Activated effector memory CD4-positive, alpha-beta T cell treated with Interleukin-2 at 50 U/mL for 16 hours (primary cell): ENCODE measurements at places on chromosomes 2 and 18.

DNA sequence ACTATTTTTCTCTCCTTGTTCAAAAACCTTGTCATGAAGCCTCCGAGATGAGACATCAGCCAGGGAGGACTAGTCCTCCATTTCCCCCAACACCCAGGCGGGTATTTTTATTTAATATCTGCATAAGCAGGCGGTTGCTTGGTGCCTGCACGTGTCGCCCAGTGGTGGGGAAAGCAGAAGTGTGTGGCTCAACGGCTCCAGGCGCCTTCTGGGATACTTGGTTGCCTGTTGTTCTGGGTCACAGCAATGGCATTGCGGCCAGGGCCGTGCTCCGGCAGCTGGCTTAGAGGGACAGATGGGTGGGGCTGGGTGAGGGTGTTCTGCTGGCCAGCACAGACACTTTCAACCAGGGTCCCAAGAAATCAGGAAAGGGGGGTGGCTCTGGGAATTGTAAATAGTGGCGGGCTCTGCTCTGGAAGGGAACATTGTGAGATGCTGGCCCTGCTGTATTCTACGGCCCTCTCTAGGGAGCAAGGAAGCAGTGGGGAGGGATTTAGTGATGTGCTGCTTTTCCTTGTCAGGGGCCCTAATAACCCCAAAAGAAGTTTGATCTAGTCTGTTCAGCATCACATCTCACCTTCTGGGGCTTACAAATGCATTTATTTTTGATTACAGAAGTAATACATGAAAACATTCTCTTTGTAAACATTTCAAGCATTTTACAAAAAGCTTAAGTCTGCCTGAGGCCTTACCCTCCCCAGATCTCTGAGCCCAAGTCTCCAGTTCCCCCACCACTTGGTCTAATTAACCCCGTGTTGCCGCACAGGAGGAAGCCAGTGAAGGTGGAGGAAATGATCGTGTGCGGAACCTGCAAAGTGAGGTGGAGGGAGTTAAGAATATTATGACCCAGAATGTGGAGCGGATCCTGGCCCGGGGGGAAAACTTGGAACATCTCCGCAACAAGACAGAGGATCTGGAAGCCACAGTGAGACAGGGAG lies 1.1 kb downstream of the VAMP8 start:
- DNase-seq: no peak

- no peak for DNase-seq
These were observed 115.2 kb downstream of the NCKAP5 start for GRCh38 chr2:133453032-133453431.

DNA sequence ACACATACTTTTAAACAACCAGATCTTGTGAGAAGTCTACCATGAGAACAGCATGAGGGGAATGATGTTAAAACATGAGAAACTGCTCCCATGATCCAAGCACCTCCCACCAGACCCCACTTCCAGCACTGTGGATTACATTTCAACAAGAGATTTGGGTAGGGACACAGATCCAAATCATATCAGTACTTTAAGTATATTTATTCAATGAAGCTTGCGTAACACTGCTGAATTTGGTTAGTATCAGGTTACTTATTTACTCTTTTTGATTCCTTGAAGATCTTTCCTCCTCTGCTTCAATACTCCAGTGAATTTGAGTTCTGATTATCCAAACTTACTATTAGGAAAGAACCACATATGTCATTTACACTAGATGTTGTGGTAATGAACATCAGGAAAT lies 418.6 kb downstream of the PIK3C3 start:
- DNase-seq: no peak

GRCh38 chr2:54372361-54372760 lies 83.8 kb upstream of the SPTBN1 start:
- no peak for DNase-seq

DNA sequence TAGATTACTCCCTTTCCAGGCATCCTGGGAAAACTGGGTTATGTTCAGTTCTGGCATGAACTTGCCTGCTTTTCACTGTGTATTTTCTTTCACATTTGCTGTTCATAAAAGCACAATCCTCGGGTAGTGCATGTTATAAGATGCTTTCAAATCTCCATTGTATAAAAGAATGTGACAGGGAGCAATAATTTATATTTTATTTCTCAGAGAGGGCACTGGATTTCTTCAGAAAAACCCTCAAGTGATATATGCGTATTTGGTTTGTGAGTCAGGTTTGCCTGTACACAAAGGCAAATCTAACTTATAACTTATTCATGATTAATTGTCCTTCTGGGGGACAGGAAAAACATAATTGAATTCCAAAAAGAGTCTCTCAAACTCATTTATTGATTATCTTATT lies 440.7 kb upstream of the MMADHC start:
- DNase-seq: no peak
